ENCODE measurements at places on chromosomes 16 and 17.

- DNase-seq, result no peak
Observed at GRCh38 chr16:50126183-50126582, 26.9 kb upstream of the TENT4B start.

GRCh38 chr17:27559506-27560481, 71.2 kb upstream of the LGALS9 start:
- DNase-seq, result no peak

- no peak for DNase-seq
Observed at GRCh38 chr16:23348579-23349469, 46.7 kb downstream of the SCNN1B start.

DNA sequence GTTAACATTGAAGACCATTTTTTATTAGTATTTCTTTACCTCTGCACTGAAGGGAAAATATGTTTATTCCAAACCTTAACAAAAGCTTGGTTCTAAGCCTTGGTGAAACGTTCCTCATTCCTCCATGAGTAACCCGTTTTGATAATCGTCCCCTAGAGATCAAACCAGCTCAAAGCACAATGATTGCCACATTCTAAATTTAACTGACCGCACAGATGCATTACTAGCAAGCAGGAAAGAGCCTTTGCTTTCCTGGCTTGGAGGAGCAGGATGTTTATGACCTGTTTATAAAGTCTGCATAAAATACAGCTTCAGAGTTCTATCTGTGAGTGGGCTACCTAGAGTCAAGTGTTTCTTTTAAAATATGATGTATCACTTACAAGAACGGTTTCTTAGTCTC, 193.8 kb downstream of the TMEM114 start:
- DNase-seq, result no peak

DNA sequence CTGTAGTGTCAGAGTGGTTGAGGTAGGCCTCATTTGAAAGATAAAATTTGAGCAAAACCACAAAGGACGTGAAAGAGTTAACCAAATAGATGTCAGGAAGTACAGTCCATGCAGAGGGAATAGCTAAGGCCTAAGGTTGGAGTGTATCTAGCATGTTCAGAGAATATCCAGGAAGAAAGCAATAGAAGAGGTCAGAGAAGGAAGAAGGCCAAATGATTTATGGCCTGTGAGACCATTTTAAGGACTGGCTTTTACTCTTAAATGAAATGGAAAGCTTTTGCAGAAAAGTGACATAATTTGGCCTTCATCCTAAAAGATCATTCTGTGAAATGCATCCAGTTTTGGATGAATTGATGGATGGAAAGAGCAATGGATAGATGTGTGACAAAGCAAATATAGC, 116.5 kb downstream of the NLK start:
- DNase-seq, result no peak
